ENCODE measurements at places on chromosomes 11 and 22.

GRCh38 chr11:133723056-133723455 is 122.3 kb downstream of the SPATA19 start:
- DNase-seq, result no peak

DNA sequence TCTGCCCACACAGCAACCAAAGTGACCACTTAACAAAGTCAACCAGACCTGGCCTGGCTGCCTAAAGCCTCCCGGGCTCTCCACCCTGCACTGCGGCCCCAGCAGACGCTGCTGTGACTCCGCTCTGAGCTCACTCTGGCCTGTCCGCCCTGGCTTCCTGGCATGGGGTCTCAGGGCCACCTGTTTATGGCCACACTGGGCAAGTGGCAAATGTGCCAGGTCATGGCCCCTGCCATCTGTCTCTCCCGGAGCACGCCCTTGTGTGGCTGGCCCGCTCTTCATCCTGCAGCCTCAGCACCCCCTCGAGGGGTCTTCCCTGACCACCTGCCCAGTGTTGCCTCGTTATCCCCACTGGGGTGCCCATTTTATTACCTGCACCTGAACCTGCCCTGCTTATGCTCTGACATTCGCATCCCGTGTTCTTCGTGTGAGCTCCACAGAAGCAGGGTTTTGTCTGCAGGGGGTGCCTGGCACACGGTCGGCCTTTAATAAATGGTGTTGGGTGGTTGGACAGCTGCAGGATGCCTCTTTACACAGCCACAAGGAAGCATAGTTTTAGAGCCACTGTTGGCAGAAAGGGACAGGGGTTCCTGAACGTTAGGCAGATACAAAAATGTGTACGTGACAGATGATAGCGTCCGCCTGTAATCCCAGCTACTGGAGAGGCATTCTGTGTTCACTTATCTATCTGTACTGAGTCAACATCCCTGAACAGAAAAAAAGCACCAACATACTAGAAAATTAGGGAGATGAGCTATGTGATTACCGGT is 785.6 kb downstream of the TBC1D22A start:
- DNase-seq, result no peak

- DNase-seq, result no peak
Observed at GRCh38 chr11:75582895-75583717, 21.1 kb downstream of the SERPINH1 start.

DNA sequence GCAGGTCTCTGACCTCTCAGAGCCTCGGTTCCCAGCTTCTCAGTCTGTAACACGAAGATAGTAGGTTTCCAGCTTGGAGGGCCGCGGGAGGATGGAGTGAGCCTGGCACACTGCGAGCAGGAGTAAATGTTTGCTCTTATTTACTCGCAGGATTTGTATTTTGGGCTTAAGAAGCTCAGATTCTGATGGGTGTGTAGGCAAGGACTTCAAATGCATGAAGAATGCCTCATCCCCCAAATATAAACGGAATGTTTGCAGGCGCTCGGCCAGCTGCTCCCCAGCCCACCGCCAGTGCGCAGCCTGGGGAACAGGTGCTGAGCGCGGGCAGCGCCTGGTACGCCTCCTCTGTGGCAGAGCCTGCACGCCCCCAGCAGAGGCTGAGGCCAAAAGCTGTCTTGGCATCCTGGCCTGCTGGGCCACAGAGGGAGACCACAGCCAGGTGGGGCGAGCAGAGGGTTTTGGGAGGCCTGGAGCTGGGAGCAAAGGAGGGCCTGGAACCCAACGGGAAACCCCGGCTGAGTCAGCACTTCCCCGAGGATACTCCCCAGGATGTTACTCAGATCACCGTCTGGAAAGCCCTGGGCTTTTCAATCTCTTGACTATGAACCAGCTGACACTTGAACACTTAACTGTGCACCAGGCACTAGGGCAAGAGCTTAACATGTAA is 9.4 kb downstream of the EHD1 start:
- no peak for DNase-seq

DNA sequence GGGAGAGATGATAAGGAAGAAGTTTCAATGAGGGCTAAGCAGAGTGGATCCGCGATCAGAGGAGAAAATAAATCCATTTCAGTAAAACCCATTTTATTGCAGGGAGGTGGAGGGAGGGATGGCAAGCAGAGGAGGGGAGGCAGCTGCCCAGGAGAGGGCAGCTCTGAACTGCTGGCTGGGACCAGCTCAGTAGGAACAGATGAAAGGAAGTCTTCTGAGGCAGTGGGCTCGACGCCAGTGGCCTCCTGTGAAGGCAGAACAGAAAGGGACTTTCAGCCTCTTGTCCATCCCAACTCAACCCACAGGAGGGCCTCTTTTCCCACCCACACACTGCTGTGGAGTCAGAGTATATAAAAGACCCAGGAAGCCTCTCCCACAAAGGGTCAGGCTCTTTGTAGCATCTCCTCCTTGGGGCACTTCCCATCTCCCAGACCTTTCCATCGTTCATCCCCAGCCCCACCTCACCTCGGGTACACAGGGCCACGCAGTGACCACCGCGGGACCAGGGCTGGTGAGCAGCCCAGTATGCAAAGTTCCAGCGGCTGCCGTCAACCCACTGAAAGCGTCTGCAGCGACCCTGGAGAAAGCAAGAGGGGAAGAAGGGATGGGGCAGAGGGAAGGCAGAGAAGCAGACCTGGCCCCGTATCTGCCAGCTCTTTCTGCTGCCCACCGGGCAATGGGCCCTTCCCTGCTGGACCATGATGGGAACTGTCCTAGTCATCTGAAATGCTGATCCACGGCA is 3.0 kb downstream of the PRG2 start:
- DNase-seq, result no peak

DNA sequence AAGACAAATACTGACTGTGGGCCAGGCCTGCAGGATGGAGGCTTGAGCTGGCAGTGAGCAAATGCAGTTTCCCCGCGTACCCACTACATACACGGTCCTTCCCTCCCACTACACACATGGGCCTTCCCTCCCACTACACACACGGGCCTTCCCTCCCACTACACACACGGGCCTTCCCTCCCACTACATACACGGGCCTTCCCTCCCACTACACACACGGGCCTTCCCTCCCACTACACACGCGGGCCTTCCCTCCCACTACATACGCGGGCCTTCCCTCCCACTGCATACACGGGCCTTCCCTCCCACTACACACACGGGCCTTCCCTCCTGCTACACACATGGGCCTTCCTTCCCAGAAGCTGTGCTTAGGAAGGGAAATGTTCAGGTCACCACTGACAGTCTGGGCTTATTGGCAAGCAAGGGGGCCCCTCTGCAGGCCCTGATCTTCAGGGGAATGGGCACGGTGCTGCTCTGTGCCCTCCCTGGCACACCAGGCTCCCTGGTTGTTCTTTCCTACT is 10.8 kb downstream of the DNAL4 start:
- no peak for DNase-seq

Data from left renal pelvis (tissue), 4 donors.